Erythroblast (primary cell): ENCODE measurements at places on chromosomes 2 and 18.

DNA sequence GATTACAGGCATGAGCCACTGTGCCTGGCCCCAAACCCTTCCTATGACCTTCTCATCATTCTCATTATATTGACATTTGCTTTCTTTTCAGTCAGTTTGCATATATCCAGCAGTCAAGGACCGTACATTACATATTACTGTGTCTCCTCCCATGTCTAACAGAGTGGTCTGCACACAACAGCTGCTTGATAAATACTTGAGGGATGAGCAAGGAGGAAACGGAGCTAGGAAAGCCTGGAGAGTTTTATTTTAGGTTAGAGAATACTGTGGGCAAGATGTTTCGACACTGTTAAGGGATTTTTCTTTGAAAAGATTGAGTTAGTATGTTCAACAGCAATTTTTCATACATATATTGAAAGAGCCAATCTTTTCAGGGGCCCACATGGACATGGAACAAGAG lies 76.2 kb upstream of the CHRNA1 start:
- no peak for DNase-seq

GRCh38 chr2:12141618-12142258 lies 395.3 kb downstream of the LPIN1 start:
- DNase-seq, result no peak

DNA sequence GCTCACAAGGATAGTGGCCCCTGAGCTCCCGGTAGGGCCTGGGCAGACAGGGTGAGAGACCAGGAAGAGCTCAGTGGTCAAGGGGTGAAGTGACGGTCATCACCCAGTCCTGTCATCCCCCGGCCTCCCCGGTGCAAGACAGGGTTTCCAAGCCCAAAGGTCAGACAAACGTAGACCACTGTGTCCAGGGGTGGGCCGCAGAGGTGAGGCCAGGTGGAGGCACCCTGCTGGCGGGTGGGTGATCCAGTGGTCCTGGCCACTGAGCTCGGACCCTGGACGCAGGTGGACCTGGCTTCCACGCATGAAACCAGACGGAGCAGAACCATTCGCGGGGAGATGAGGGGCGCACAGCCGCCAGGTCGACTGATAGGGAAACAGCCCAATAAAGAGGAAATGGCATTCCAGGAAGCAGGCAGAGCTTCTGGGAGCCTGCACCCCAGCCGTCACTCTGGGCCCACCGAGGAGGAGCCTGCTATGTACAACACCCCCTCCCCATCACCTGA lies 14.4 kb upstream of the SNED1 start:
- no peak for DNase-seq

- no peak for DNase-seq
Observed at GRCh38 chr2:100957996-100958653, 44.0 kb upstream of the RPL31 start.

GRCh38 chr2:19895535-19895934 lies 6.2 kb downstream of the TTC32 start:
- peak; percentile 39 for DNase-seq

GRCh38 chr2:237429753-237430152 lies 15.8 kb upstream of the COL6A3 start:
- DNase-seq, result no peak
